CD4-positive, alpha-beta T cell treated with Interleukin-4 for 4 hours (primary cell): ENCODE measurements at places on chromosomes 12 and 14.
A peak's percentile ranks its signal among the peaks of the same experiment; 100 is the strongest.

- DNase-seq: no peak
These were observed 15.3 kb upstream of the OR8S1 start for GRCh38 chr12:48510111-48510510.

GRCh38 chr12:115840159-115840558 lies 437.3 kb downstream of the MED13L start:
- DNase-seq: no peak

DNA sequence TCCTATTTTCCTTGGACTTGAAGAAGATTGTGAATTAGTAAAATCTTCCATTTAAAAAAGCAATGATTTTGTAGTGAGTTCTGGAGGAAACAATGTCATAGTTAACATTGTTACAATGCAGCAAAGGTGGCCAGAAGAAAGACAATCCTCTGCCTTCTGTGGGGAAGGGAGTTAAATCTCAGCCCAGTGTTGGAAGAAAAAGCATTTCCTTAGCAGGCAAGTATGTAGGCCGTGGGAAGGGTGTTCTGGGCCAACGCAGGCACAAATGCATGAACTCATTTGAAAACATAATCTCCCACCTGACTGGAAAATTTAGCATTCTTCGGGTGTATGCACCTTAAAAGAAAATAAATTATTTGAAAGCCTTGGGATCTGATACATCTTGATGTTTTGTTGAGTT lies 258.6 kb downstream of the ADAMTS20 start:
- no peak for DNase-seq

GRCh38 chr12:106910202-106910601 lies 45.5 kb upstream of the TMEM263 start:
- DNase-seq: peak; percentile 7

DNA sequence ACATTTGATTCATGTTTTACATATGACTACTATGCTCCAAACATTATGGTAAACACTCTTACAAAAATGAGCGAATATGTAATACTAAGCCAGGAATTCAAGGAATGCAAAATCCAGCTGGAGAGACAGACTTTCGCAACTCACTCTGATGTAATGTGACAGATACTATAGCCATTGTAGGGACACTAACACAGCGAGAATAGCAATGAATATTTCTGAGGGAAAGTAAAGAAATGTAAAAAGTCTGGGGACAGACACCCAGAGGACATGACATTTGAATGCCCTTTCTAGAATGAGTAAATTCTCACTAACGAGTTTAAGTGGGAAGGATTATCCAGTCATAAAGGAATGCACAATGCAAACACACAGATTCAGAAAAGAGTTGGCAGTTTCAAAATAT lies 121.9 kb downstream of the PIK3C2G start:
- no peak for DNase-seq

GRCh38 chr12:130338794-130339601 lies 1.3 kb downstream of the PIWIL1 start:
- no peak for DNase-seq
